ENCODE measurements at places on chromosomes 7 and 10.

- no peak for DNase-seq
Measured at GRCh38 chr10:63562857-63563256, 41.7 kb downstream of the REEP3 start.

DNA sequence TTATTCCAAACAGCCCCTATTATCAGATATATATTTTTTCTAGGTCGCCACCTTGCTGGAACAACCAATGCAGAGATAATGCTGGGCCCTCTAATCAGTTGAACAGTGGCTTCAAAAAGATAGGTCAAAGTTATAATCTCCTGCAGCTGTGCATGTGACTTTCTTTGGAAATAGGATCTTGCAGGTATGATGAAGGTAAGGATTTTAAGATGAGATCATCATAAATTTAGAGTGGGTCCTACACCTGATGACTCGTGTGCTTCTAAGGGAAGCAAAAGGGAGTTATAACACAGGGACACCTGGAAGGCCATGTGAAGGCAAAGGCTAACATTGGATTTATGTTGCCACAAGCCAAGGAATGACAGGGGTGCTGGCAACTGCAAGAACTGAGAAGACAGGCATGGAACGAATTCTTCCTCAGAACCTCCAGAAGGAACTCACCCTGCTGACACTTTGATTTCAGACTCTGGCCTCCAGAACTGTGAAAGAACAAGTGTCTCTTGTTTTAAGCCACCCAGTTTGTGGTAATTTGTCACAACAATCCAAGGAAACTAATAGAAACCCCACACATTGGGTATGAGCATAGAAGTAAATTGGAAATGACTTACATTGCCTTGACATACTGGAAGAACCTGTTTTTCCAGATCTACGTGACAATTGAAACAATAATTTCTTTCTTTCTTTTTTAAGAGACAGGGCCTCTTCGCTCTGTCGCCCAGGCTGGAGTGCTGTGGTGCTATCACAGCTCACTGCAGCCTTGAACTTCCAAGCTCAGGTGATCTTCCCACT, 34.4 kb downstream of the CCDC71L start:
- no peak for DNase-seq

DNA sequence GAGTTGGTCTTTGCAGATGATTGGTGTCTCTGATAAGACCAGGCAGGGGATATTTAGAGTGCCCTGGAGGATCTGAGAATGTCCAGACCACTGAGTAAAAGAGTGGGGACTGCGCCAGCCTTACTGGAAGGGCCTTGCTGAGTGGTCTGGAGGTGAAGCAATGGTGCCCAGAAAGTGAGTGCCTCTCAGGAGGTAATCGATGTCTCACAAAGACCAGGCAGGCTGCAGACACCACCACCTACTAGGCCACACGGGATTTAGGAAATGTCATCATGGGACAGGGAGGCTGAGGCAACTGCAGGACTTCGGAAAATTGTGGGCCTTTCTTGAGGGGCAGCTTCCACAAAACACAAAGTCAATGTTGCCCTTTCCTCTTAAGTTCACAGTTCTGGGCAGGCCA, 57.2 kb upstream of the STEAP1B start:
- DNase-seq: no peak

DNA sequence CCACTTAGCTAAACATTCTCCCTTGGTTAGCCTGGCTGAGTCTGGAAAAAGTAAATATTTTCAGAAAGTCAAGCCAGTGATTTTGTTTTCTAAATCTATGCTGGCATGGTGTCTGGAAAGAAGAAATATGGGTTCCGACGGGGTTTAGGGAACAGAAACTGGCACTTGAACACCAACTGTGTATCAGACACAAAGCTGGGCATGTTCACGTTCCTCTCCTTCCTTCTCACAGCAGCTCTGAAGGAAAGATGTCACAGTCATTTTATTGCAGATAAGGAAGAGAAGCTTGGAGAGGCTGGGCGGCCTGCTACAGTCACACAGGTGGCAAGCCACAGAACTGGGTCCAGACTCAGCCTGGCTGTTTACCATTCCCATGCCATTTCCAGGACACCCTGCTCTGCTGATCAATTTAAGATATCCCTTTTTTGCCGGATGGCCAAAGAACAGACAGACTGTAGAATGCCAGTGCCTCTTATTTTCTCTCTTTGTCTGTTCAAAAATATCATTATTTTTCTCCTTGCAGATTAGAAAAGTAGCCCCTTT, 118.8 kb downstream of the HERPUD2 start:
- DNase-seq: no peak

DNA sequence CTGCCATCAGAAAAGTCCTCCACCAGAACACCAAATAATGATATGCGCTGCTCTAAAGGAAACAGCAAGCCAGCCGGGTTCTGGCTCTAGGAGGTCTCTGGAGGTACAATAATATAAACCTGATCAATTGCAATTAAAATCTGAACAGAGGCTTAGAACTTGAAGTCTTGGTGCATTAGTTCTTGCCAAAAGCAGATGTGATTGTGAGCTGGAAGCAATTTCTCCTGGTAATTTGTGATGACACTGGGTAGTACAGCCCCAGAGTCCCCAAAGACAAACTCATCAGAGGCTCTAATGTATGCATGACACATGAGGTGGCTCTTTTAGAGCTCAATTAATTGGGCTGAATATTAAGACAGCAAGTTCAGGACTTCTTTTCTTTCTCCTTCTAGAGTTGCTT, 3.3 kb downstream of the ETV1 start:
- no peak for DNase-seq

DNA sequence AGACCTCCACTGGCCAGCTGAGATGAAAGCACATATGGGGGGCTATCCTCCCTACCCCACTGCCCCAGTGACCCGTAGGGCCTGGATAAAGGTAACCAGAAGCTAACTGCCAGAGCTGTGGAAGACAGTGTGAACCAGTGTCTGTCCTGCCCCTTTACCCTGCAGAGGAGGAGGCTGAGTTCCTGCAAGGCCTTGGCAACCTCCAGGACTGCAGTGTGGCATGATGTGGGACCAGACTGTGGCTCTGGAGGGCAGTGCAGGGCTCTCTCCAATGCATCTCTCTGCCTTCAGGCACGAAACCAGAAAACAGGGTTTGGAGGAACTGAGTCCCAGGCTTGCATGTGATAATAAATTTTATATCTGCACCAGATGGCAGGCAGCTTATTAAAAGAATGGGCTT, 93.1 kb downstream of the EPC1 start:
- no peak for DNase-seq

GRCh38 chr7:143258831-143259230, 4.4 kb upstream of the GSTK1 start:
- peak; percentile 76 for DNase-seq

GRCh38 chr7:151132461-151133205, 34.9 kb downstream of the GBX1 start:
- DNase-seq: no peak

GRCh38 chr10:125722811-125723210, 3.3 kb downstream of the EDRF1 start:
- DNase-seq: no peak

GRCh38 chr7:159155410-159155809, 10.7 kb upstream of the VIPR2 start:
- no peak for DNase-seq

- no peak for DNase-seq
Measured at GRCh38 chr10:26359670-26360069, 78.5 kb upstream of the APBB1IP start.

DNA sequence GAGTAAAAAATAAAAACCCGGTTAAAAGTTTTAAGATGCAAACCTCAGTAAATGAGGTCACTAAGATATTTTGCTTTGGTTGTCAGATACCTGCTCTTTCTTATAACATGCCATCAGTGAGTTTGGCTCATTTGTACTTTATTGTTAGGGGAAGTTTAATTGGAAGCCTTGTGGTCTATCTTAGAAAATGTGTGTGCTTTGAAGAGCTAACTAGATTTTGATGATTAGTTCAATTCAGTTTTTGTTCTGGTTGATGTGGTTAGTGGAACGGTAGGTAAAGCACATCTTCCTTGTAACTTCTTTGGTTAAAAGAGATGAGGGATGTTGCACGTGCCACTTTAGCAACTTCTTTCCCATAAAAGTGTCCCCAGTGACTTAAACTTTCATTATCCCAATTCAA, 353.4 kb upstream of the GALNT17 start:
- no peak for DNase-seq

GRCh38 chr10:12417331-12417730, 68.0 kb downstream of the CAMK1D start:
- DNase-seq: no peak

DNA sequence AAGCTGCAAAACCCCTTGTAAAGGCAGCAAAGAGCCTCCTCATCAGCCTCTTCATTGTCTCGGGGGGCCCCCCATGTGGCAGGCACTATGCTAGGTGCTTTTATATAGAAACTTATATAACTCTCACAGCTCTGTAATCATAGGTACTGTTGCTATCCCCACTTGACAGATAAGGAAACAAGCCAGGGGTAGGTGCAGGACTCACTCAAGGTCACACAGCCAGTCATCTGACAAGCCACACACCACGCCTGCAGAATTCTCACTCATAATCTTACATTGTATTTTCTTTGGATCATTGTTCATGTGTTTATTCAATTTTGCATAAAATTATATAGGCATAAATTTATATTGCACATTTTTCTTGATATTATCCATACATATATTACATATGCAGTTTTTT, 165.4 kb downstream of the PPP1R17 start:
- no peak for DNase-seq

GRCh38 chr10:109622566-109622965, 300.7 kb downstream of the XPNPEP1 start:
- DNase-seq: no peak

DNA sequence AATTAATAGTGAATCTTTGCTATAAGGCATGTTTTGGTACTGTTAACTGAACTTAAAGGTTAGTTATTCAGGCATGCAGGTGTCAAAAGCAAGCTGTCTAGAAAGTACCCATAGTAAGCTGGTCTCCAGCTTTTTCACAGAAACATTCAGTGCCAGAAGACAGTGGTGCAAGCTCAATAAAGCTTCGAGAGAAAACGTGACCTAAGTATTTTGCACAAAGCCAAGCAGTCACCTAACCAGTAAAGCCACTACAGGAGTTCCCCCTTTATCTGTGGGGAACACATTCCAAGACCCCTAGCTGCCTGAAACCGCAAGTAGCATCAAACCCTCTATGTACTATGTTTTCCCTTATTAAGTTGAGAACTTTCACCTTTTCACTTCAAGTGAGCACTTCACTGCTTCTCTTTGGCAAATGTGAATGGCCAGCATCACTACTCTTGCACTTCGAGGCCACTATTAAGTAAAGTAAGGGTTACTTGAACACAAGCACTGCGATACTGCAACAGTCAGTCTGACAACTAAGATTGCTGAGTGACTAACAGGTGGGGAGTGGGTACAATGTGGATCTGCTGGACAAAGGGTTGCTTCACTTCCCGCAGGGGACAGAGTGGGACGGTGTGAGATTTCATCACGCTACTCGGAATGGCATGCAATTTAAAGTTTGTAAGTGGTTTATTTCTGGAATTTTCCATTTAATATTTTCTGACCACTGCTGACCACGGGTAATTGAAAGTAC, 253.8 kb upstream of the YAE1 start:
- no peak for DNase-seq

DNA sequence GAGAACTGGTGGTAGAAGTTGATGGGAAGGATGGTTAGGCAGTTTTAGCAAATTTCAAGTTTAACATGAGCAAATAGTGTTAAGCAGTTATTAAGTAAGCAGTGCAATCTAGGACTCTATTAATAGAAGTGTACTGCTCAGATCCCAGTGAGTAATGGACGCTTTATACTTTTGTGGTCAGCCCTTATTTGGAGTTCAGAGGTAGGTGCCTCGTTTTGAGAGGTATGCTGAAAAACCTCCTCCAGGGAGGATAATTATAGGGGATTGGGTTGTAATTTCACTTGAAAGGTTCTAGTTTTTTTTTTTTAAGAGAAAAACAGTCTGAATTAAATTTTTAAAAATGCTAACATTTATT, 33.5 kb upstream of the CCDC7 start:
- DNase-seq: no peak

- peak; percentile 29 for DNase-seq
Measured at GRCh38 chr10:122140941-122141623, 130.0 kb upstream of the BTBD16 start.

- DNase-seq: no peak
Measured at GRCh38 chr7:46999866-47000265, 582.0 kb downstream of the TNS3 start.

DNA sequence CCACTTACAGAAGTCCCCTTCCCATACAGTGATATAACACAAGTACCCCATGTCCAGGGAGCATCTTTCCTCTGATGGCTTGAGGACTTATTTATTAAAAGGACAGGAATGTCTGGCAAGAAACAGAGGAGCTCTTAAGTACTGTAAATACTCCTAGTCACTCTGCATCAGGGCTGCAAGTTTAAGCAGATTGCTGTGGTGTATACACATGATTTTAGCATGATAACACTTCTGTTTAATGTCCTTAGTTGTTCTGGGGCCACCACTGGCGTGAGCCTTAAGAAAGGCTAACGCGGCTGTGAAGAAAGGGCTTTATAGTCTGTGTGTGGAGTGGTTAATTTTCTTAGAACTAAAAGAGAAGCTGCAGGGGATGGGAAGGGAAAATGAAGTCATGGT, 65.7 kb downstream of the GBF1 start:
- DNase-seq: no peak

Measured in OCI-M1 (cell line).